Activated CD8-positive, alpha-beta T cell treated with anti-CD3 and anti-CD28 coated beads for 36 hours (primary cell): ENCODE measurements at places on chromosomes 16 and 17. TPM values are rescaled to one million over a fixed set of nuclear protein-coding genes. Genes with fewer than 3 reads are reported as not detected.

GRCh38 chr16:76376988-76377387 is 99.8 kb downstream of the CNTNAP4 start:
- no peak overlapping the region for H3K27ac ChIP-seq
- no peak overlapping the region for H3K4me3 ChIP-seq
- H3K4me1 ChIP-seq, result no peaks in the 10 kb centered on the region
- no peaks in the 10 kb centered on the region for H3K27me3 ChIP-seq

GRCh38 chr17:17426184-17426583 is 50.6 kb upstream of the MED9 start:
- no peak overlapping the region for H3K4me3 ChIP-seq
- H3K27ac ChIP-seq, result no peak overlapping the region
- no peaks in the 10 kb centered on the region for H3K36me3 ChIP-seq
- DNase-seq, result no peak
- no peaks in the 10 kb centered on the region for H3K27me3 ChIP-seq
- no peaks in the 10 kb centered on the region for H3K4me1 ChIP-seq

DNA sequence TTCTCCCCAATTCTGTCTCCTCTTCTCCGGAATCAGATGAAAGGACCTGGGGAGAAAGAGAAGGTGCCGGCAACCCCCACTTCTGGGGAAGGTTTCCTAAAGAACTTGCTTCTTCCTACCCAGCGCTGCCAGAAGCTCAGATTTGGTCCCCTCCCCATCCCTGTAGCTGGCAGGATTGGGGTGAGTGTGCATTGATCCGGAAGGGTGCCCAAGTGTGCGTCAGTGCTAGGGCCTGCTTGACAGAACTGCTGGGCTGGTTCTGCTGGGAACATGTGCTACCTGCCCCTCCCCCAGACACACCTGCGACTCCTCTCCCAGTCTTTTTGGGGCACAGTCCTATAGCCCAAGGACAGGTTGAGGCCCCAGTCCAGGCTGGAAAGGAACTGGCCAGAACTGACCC is 3.3 kb downstream of the ARL4D start:
- no peaks in the 10 kb centered on the region for H3K36me3 ChIP-seq
- no peak for DNase-seq
- H3K4me3 ChIP-seq, result no peak overlapping the region

DNA sequence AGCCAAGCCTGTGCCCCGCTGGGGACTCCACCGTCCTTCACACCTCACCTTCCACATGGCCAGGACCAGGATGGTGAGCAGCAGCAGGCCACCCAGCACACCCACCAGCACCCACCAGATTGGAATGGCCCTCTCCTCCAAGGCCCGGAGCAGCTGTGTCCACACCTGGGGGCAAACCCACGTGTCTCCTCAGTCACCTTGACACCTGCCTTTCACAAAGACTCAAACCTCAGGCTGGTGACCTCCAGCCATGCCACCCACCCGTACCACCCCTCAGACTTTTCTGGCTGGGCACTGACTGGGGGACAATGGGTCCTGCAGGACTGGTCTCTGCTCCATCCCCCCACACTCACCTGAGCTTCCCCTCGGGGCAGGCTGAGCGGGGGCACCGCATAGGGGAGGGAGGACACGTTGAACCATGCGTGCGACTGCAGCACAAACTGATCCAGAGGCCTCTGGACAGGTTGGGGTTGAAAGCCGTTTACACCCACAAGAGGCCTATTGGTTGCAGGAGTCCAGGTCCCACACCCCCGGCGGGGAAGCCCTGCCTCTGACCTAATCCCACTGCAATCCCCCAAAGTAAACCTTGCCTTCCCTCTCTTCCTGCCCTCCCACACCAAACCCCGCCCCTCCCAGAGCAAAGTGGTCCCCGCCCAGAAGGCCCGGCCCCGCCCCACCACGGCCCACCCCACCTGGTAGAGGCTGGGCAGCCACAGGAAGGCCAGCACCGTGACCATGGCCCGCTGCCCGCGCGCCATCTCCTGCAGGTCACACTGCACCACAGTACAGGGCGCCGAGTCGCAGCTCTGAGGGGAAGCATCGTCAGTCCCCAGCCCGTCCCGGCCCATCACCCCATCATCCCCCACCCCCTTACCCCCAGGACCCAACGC is 10.9 kb upstream of the FAM171A2 start:
- no peak for DNase-seq
- H3K36me3 ChIP-seq, result no peaks in the 10 kb centered on the region
- no peak overlapping the region for H3K27ac ChIP-seq
- no peak overlapping the region for H3K4me3 ChIP-seq
- H3K4me1 ChIP-seq, result no peaks in the 10 kb centered on the region
- peaks cover 11% of the 10 kb centered on the region for H3K27me3 ChIP-seq

- peaks cover 3% of the 10 kb centered on the region for H3K27me3 ChIP-seq
- no peak overlapping the region for H3K4me3 ChIP-seq
Measured at GRCh38 chr16:799111-799947, 1.2 kb downstream of the GNG13 start.

- no peak overlapping the region for H3K4me3 ChIP-seq
- no peaks in the 10 kb centered on the region for H3K4me1 ChIP-seq
- peaks cover 6% of the 10 kb centered on the region for H3K27me3 ChIP-seq
- no peak for DNase-seq
- H3K27ac ChIP-seq, result no peak overlapping the region
- H3K36me3 ChIP-seq, result no peaks in the 10 kb centered on the region
Measured at GRCh38 chr16:24652209-24652712, 77.2 kb upstream of the TNRC6A start.

DNA sequence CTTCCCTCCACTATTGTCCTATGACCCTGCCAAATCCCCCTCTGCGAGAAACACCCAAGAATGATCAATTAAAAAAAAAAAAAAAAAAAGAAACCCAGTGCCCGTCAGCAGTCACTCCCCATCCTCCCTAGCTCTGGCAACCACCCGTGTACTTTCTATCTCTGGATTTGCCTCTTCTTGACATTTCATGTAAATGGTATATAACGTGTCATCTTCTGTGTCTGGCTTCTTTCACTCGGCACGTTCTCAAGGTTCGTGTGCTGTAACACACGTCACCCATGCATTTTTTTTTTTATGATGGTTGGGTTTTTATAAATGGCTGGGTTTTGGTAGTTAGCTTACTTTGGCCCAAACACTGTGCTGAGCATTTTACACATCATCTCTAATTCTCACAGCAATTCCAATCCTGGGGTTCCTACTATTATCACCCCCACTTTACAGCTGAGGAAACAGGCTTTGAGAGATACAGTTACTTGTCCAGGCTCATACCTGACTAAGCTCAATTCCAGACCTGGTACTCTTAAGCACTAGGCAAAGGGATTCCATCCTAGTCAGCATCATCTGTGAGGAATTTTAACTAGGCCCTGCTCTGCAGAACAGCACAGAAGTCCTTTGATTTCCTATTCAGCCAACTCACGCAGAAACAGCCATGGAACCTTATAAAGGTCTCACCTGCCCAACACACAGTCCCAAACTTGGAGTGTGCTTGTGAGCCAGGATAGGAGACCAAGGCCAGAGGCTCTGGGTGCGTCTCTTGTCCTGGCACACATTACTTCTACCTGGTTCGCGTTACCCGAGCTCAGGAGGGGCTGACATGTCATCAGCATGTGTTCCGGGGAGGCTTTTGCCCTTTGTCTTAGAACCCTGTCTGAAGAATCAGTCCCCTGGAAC is 11.7 kb downstream of the NDUFAB1 start:
- H3K27ac ChIP-seq, result peak overlapping the region; percentile 3
- H3K27me3 ChIP-seq, result no peaks in the 10 kb centered on the region
- H3K4me3 ChIP-seq, result no peak overlapping the region
- DNase-seq, result no peak
- no peaks in the 10 kb centered on the region for H3K4me1 ChIP-seq

DNA sequence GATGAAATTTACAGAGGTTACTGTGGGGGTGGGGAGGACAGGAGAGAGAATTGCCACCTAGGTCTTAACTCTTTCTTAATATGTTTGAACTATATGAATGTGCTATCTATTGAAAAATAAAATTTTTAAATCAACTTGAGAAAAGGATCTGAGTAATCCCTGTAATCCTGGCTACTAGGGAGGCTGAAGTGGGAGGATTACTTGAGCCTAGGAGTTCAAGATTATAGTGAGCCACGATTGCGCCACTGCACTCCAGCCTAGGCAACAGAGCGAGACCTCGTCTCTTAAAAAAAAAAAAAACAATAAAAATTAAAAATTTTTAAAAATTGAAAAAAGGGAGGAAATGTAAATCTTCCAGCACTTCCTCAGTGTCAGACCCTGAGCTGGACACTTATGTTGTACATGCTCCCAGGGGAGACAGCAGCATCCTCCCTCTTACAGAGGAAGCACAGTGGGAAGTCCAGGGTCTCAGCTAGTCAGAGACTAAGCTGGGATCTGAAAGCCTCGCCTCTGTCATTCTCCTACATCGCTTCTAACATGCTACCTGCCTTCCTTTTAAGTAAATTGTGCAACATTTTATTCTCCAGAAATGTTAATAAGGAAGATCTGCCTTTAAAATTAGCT is 21.9 kb downstream of the PMM2 start:
- H3K4me3 ChIP-seq, result no peak overlapping the region
- peaks cover 61% of the 10 kb centered on the region for H3K36me3 ChIP-seq
- peak overlapping the region; percentile 67 for H3K27ac ChIP-seq
- H3K4me1 ChIP-seq, result peaks cover 25% of the 10 kb centered on the region

DNA sequence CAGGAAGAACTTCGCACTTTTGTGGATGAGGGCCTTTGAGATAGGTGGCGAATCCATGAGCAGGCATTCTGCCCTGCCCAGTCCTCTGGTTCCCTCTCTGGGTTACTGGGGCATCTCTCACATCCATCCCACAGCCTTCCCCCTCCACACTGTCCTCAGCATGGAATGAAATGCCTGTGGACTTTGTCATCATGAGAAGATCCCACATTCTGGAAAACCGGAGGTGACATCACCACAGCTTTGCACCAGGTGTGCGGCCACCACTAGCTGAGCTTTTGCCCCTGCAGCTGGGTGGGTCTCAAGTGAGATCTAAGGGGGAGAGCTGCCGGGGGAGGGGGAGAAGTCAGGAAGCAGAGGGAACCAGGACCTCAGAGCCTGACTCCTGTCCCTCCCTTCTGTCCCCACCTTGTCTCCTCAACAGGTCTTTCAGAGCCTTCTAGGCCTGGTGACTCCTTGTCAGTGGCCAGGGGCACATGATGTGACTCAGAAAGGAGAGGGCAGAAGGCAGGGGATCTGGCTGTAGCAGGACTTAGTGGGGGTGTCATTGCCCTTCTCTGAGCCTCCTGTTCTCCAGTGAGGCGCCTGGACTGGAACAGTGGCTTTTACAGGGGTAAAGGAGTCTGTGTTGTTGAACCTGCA is 40.0 kb upstream of the DLX4 start:
- no peaks in the 10 kb centered on the region for H3K4me1 ChIP-seq
- H3K4me3 ChIP-seq, result no peak overlapping the region
- peaks cover 14% of the 10 kb centered on the region for H3K27me3 ChIP-seq
- no peak overlapping the region for H3K27ac ChIP-seq
- H3K36me3 ChIP-seq, result no peaks in the 10 kb centered on the region

DNA sequence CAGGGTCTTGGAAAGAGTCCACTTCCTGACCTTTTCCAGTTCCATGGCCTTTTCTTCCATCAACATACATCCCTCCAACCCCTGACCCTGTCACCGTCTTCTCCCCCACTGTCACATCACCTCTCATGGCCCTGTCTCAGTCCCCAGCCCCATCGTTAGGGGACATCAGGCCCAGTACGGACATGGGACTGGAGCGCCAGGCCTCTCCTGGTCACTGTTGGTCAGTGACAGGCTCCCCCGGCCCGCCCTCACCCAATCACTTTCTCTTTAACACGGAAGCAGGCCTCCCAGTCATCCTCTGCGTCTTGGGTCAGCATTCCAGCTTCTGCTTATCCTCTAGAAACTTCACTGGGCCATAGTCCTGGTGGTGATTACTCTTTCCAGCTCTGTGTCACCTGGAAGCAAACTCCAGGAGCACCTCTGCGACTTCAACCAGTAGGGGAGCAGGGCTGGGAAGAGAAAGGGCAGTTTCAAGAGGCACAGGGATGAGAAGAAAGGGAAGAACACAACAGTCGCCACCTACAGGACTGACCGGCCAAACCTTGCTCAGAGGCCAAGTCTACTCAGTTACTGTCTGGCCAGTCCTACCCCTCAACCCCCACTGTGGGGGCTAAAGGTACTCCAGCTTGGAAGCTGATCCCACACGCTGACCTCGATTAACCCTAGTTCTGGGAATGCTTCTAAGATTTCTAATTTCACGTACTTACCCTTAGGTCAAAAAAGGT is 15.9 kb upstream of the ICAM2 start:
- no peaks in the 10 kb centered on the region for H3K27me3 ChIP-seq
- H3K27ac ChIP-seq, result no peak overlapping the region
- no peak overlapping the region for H3K4me3 ChIP-seq

DNA sequence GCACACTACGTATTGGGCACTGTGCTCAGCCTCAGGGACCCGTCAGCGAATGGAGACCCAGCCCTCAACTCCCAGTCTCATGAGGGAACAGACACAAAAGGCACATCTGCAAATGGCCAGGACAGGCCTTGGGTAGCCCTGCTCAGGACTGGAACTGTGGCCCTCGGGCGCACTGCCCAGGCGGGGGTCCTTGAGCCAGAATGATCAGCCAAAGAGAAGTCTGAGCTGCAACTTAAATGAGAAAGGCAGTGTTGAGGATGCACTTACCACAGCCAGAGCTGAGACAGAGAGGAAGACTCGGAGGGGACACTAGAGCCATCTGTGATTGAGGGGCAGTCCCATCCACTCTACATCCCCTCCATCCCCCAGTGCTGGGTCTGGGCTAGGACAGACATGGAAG is 117.3 kb downstream of the C16orf95 start:
- DNase-seq, result no peak
- no peaks in the 10 kb centered on the region for H3K4me1 ChIP-seq
- no peak overlapping the region for H3K27ac ChIP-seq
- H3K36me3 ChIP-seq, result no peaks in the 10 kb centered on the region
- no peak overlapping the region for H3K4me3 ChIP-seq

GRCh38 chr17:74618451-74618850 is 5.1 kb downstream of the CD300E start:
- H3K4me3 ChIP-seq, result no peak overlapping the region
- no peak for DNase-seq
- H3K27me3 ChIP-seq, result peaks cover 31% of the 10 kb centered on the region
- no peaks in the 10 kb centered on the region for H3K4me1 ChIP-seq
- no peak overlapping the region for H3K27ac ChIP-seq
- H3K36me3 ChIP-seq, result no peaks in the 10 kb centered on the region

GRCh38 chr17:11557727-11558452 is 40.4 kb upstream of the DNAH9 start:
- no peak overlapping the region for H3K4me3 ChIP-seq
- H3K27me3 ChIP-seq, result no peaks in the 10 kb centered on the region
- H3K27ac ChIP-seq, result no peak overlapping the region
- no peaks in the 10 kb centered on the region for H3K36me3 ChIP-seq
- DNase-seq, result no peak

DNA sequence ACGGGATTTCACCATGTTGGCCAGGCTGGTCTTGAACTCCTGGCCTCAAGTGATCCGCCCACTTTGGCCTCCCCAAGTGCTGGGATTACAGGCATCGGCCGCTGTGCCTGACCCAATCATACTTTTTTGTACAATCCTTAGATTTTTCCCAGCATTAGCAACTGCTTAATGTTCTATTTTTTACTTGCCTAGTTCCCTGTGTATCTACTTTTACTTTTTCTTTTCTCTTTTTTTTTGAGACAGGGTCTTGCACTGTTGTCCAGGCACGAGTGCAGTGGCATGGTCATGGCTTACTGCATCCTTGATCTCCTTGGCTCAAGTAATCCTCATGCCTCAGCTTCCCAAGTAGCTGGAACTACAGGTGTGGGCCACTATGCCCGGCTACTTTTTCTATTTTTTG is 9.5 kb downstream of the GRB2 start:
- H3K27me3 ChIP-seq, result no peaks in the 10 kb centered on the region
- H3K27ac ChIP-seq, result peak overlapping the region; percentile 8
- peaks cover 63% of the 10 kb centered on the region for H3K4me1 ChIP-seq
- H3K36me3 ChIP-seq, result peaks cover 19% of the 10 kb centered on the region
- no peak for DNase-seq
- no peak overlapping the region for H3K4me3 ChIP-seq

PIPOX gene
- total RNA-seq, result 3.0 TPM

KRT25 gene
- not detected for total RNA-seq

WSB1 gene
- 231 TPM for total RNA-seq

GNG13 gene
- total RNA-seq, result not detected

OTOA gene
- total RNA-seq, result not detected

HIC1 gene
- total RNA-seq, result 35.1 TPM

TMEM220 gene
- total RNA-seq, result 1.4 TPM
